Calu3 (cell line): ENCODE measurements at places on chromosomes 6 and 20. TPM values are rescaled to one million over a fixed set of nuclear protein-coding genes. Genes with fewer than 3 reads are reported as not detected.

Gene MLN
- not detected in 2 replicates for total RNA-seq

Gene GABRR1
- not detected in 2 replicates for total RNA-seq

Gene PTPRK
- total RNA-seq, result 201 and 265 TPM in 2 replicates

Gene PRR18
- 0.19 TPM in 1 of 2 replicates, not detected in the other for total RNA-seq

Gene PRELID3B
- 128 and 136 TPM in 2 replicates for total RNA-seq

Gene SPO11
- total RNA-seq, result not detected in 2 replicates

Gene ALDH5A1
- total RNA-seq, result 22.2 and 23.2 TPM in 2 replicates

Gene C6orf163
- total RNA-seq, result 5.9 TPM in 2 replicates

- DNase-seq, result no peak
These were observed 43.1 kb downstream of the GNAS start for GRCh38 chr20:58895448-58896180.

DNA sequence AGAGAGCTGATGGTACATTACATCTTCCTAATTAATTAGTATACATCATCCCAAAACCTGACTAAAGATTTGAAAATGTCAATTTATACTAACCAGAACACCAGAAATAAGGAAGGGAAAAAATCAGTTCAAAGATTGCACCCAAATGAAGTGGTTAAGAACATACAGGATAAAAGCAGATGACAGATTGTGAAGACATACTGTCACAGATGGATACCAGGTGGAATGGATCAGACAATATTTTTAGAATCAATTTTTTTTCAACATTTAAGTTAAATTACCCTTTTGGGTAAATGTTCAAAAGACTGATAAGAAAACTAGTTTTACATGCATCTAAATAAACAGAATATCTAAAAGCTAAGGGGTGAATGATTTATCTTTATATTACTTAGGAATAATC is 47.6 kb downstream of the EPHA7 start:
- DNase-seq, result no peak

DNA sequence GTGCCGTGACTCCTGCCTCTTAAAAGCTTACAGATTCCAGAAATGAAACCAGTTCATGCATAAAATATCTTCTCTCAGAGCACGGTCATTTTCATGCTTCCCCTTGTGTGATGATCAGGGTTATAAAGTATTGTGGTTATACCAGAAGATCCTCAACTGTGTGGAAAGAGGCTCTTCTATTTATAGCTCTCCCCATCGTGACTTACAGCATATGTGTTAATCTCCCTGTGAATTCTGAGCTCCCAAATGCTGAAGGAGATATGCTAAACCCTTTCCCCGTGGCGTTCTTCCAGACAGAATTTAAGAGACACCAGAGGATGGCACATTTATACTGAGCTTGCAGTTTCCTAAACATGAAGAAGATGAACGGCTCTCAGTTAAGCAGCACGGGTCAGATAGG is 158.8 kb downstream of the CDH26 start:
- DNase-seq, result no peak

DNA sequence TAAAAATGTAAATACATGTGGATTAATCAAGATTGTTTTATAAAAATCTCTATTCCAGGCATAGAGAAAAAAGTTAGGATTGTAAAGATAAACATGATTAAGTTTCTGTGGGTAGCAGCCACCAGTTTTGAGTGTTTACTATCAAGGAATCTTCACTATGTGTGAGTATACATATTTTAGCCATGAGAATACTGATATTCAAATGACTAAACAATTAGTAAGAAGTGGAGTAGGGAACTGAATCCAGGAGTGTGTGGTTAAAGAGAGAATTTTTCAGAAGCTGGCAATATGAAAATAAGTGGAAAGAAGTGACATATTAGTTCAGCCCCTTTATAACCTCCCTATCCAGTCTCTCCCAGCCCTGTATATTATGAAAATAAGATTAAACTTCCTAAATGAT is 10.3 kb downstream of the ELOVL2 start:
- DNase-seq, result no peak

GRCh38 chr6:13920552-13920951 is 4.2 kb upstream of the RNF182 start:
- DNase-seq, result no peak

- peak; percentile 18 for DNase-seq
These were observed 5.5 kb upstream of the HDDC2 start for GRCh38 chr6:125307150-125307838.

DNA sequence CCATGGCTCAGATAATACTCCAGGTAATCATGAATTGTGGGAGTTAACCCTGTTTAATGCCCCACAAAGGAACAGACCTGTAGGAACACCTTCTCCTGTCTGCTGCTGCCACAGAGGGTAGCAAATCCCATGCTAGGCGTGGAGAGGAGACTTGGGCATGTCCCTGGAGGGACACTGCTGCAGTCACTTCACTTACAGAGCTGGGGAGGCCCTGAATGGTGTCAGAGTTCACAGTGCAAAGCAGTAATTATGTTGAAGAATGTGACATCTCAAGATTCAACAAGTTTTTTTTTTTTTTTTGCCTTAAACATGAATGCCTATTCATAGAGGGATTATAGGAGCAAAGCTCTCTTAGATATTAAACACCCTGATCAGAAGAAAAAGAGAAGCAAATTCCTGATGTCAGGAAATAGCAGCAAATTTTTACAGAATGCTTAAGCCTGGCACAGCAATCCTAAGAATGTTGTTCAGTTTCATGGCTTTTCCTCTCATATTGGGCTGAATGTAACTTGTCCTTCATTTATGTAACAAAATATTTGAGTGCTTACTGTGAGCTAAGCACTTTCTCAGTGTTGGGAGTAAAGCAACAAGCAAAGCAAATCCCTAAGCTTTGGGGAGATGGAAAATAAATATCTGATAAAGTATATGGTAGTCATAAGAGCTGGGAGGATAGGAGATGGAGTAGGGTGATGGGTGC is 45.0 kb downstream of the CARMIL1 start:
- no peak for DNase-seq

- no peak for DNase-seq
These were observed 44.2 kb upstream of the TBX18 start for GRCh38 chr6:84808491-84809061.

GRCh38 chr20:36344517-36345132 is 38.5 kb downstream of the DLGAP4 start:
- DNase-seq, result peak; percentile 67

- DNase-seq, result no peak
These were observed 65.3 kb upstream of the VGLL2 start for GRCh38 chr6:117200067-117200466.
